LHCN-M2 (cell line): ENCODE measurements at places on chromosomes 11 and 22.

- DNase-seq, result no peak
Observed at GRCh38 chr22:42878561-42879305, 21.7 kb upstream of the ARFGAP3 start.

- no peak for DNase-seq
Observed at GRCh38 chr22:38196791-38197419, 4.9 kb upstream of the MAFF start.

GRCh38 chr11:280706-281485 is 2.7 kb downstream of the NLRP6 start:
- DNase-seq, result no peak

DNA sequence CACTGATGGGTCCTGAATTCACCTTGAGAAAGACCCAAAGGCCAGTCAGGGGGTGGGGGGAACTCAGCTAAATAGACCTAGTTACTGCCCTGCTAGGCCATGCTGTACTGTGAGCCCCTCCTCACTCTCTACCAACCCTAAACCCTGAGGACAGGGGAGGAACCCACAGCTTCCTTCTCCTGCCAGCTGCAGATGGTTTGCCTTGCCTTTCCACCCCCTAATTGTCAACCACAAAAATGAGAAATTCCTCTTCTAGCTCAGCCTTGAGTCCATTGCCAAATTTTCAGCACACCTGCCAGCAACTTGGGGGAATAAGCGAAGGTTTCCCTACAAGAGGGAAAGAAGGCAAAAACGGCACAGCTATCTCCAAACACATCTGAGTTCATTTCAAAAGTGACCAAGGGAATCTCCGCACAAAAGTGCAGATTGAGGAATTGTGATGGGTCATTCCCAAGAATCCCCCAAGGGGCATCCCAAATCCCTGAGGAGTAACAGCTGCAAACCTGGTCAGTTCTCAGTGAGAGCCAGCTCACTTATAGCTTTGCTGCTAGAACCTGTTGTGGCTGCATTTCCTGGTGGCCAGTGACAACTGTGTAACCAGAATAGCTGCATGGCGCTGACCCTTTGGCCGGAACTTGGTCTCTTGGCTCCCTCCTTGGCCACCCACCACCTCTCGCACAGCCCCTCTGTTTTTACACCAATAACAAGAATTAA is 2.4 kb upstream of the TTC36 start:
- DNase-seq, result peak; percentile 51

DNA sequence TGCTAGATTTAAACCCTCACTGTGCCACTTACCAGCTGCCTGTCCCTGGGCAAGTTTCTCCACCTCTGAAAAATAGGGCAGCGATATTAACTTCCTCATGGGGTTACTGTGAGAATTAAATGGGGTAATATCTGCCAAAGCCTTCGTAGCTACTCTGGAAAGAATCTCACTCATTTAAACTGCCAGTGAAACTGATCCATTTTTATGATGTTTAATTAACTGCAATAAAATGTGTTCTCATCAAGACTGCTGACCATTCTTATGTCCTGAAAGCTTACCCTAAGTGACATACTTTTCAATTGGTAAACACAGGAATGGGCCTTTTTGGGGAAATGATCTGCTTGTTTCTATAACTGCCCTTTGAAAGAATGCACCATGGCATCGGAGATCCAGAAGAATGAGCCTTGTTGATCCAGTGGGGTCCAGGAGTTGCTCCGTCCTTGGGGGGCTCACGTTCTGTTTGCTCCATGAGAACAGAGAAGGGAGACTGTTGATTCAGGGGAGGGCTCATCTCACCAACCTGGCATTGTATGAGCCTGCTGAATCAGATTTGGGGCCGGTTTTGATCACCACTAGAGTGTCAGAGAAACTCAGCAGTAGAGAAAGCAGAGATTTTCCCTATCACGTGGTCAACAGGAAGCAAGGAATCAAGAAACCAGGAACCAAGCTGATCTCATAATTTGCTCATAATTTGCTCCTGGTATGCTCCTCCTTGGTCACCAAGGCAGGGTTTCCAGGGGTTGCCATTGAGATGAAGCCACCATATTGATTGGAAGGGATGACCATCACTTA is 7.0 kb upstream of the CCDC86 start:
- DNase-seq, result no peak

- DNase-seq, result no peak
Observed at GRCh38 chr11:3152471-3153110, 12.5 kb downstream of the OSBPL5 start.

DNA sequence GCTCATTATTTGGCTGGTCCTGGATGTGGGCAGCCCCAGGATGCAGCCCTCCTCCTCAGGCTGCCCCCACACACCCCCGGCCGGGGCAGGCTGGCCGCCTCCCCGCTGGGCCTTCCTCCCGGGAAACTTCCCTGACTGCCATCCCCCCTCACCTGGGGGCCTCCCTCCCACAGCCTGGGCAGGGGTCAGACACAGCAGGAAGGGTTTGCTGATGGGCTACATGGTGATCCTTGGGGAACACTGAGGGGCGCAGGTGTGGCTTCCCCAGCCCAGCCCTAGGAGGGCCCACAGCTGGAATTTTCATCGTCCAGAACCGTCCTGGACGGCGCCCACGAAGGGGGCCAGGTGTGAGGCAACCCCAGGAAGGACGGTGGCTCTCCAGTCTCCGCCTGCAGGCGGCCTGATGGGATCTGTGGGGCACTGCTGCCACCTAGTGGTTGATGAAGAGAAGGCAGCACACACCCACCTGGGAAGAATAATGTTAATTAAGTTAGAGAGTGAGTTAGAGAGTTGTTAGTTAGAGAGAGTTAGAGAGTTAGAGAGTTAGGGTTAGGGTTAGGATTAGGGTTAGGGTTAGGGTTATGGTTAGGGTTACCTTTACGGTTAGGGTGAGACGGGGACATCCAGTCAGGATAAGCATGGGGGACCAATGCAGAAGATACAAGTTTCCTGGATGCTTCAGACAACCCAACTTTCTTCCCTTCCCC is 75.9 kb upstream of the PRR5 start:
- DNase-seq, result peak; percentile 41

DNA sequence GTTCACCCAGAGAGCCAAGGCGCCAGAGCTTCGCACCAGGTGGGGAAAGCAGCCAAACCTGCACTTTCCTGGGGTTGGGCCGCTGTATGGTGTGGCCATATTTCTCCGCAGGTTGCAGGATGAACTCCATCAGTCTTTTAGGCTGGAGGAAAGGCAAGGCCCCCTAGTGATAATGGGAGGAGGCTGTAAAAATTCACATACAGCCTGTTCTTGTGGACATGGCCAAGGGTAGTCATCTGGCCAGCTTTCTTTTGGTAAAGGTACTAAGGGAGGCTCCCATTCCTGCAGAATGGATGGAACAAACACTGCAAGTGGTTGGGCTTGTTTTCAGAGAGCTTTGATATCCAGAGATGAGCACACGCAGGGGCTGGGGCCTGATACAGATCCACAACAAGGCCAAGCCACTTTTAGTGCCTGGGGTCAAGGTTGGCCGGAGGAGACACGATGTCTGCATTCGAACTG is 29.6 kb downstream of the C22orf31 start:
- DNase-seq, result peak; percentile 45

DNA sequence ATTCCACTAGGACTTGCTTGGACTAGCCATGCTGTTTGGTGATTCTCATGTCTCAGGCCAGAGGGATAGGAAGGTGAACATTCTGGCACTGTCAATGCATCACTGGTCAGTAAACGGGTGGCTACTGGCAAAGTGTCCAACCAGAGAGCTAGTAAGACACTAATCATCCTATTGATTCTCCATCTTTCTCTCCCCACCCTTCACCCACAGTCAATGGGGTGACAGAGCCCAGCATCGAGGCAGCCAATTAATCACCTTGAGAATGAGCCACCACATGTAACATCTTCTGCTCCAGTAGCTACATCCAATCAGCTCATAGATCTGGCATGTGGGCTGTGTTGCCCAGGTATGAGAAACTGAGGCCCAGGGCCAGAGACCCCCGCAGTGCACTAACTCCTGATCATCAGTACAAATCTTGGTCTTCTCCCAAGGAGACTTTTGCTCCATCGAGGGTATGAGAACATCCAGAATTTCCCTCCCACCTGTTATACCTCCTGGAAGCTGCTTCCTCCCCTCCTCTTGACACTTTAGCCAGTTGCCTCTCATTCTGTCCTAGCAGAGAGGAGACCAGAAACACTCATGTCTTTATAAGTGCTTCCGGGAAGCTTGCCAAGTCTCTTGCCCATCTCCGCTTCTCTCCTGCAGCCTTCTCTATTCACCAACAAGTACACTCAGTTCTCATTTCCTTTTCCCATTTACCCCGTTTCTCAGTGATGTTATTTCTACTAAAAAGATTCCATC is 17.0 kb downstream of the HTR3A start:
- DNase-seq, result peak; percentile 16

- no peak for DNase-seq
Observed at GRCh38 chr11:3126207-3126865, 38.8 kb downstream of the OSBPL5 start.
